Right atrium auricular region (tissue), 2 donors: ENCODE measurements at places on chromosomes 4 and X. TPM values are rescaled to one million over a fixed set of nuclear protein-coding genes. Genes with fewer than 3 reads are reported as not detected.

The TRO gene
- 4.3 TPM for total RNA-seq

The NUP62CL gene
- total RNA-seq, result not detected

The SHOX gene
- not detected for total RNA-seq

DNA sequence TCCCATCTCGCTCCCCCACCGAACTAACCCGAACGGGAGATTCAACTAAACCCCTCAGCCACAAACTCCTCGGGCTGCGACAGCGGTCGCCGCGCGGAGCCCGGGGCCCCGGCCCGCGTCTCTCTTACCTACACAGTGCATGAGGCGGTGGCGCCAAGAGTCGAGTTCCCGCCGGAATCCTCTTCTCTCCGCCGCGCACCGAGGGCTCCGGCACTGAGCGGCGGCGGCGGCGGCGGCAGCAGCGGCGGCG, 160 bp downstream of the LCORL start:
- peak overlapping the region; percentile 99 for H3K27ac ChIP-seq
- H3K36me3 ChIP-seq, result no peaks in the 10 kb centered on the region
- H3K4me3 ChIP-seq, result peak overlapping the region; percentile 64

The CENPE gene
- 0.16 TPM for total RNA-seq

- no peaks in the 10 kb centered on the region for H3K27me3 ChIP-seq
- no peak overlapping the region for H3K27ac ChIP-seq
- no peak overlapping the region for H3K4me3 ChIP-seq
- DNase-seq, result no peak
- H3K36me3 ChIP-seq, result no peaks in the 10 kb centered on the region
Measured at GRCh38 chr4:135564090-135564489, 1362.5 kb upstream of the PABPC4L start.

- no peak for DNase-seq
- no peaks in the 10 kb centered on the region for H3K36me3 ChIP-seq
- no peaks in the 10 kb centered on the region for H3K4me1 ChIP-seq
- H3K4me3 ChIP-seq, result no peak overlapping the region
- no peaks in the 10 kb centered on the region for H3K27me3 ChIP-seq
- H3K27ac ChIP-seq, result no peak overlapping the region
Measured at GRCh38 chr4:95957054-95957453, 117.2 kb downstream of the PDHA2 start.

DNA sequence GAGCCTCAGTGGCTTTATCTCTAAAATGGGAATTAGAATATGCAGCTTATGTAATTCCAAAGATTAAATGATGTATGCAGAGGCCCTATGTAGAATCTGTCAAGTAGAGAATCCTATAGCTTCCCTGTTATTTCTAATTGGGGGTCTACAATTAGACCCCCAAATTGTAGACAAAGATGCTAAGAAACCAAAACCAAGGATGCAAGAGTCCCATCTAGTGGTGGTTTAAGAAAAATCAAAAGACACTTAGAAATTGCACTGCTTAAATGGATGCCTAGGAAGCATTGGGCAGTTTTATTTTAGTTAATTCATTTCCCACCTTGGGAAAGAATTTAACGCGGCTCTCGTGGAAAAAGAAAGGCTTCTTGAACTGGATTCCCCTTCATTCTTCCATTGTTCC, 115.2 kb downstream of the GABRA2 start:
- no peak overlapping the region for H3K4me3 ChIP-seq
- no peaks in the 10 kb centered on the region for H3K36me3 ChIP-seq
- H3K27ac ChIP-seq, result no peak overlapping the region
- no peak for DNase-seq
- no peaks in the 10 kb centered on the region for H3K27me3 ChIP-seq

The PRMT9 gene
- total RNA-seq, result 5.2 TPM

- no peaks in the 10 kb centered on the region for H3K27me3 ChIP-seq
- no peak overlapping the region for H3K27ac ChIP-seq
- H3K4me1 ChIP-seq, result peaks cover 5% of the 10 kb centered on the region
Measured at GRCh38 chr4:3047464-3048286, 26.7 kb downstream of the HTT-AS start.

DNA sequence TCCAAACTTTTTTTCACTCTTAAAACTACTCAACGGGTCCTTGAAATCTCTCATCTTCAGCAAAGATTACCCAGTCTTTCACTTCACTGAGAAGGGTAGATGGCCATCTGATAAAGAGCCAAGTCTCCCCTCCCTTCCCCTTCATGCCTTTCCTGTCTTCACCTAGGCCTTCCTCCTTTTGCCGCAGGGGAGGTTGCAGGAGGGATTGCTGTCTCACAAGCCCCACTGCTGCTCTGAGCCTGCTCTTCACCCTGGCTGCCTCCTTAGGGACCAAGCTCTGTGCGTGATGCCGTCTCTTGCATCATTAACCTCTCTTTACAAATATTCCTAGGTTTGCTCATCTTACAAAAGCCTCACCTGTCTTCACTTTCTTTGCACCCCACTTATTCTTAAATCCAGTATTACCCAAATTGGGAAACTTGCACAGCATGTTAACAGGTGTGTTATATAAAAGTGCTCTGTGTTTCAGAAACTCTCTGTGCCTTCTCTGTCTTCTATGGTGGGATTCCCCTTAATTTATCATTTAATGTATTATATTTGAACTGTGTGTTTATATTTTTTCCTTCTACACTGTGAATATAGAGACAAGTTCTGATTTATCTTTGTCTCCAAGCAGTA, 3.8 kb downstream of the ZFX start:
- H3K4me3 ChIP-seq, result peak overlapping the region; percentile 3
- H3K36me3 ChIP-seq, result peaks cover 5% of the 10 kb centered on the region
- peak overlapping the region; percentile 16 for H3K27ac ChIP-seq
- no peaks in the 10 kb centered on the region for H3K27me3 ChIP-seq
- DNase-seq, result no peak
- H3K4me1 ChIP-seq, result peaks cover 70% of the 10 kb centered on the region

The CAPN6 gene
- total RNA-seq, result 2.2 TPM

DNA sequence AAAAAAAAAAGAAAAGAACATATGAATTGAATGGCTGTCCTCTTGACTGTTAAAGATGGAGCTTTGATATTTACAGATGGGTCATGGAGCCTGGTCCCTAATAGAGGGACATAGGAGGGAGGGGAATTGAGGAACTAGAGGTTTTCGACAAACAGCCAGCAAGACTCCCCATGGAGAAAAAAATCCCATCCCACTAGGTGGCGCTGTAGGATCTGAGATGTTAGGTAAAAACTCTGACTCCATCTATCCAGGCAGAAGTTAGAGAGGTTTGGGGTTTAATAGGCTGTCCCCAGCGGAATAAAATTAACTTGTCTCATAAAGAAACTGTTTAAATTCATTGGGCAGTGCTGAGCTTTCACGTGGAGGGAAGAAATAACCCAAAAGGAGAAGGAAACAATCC, 45.9 kb downstream of the HMGB2 start:
- H3K27me3 ChIP-seq, result no peaks in the 10 kb centered on the region
- peaks cover 5% of the 10 kb centered on the region for H3K4me1 ChIP-seq
- H3K36me3 ChIP-seq, result no peaks in the 10 kb centered on the region
- no peak overlapping the region for H3K4me3 ChIP-seq
- no peak overlapping the region for H3K27ac ChIP-seq
- peak; percentile 86 for DNase-seq

DNA sequence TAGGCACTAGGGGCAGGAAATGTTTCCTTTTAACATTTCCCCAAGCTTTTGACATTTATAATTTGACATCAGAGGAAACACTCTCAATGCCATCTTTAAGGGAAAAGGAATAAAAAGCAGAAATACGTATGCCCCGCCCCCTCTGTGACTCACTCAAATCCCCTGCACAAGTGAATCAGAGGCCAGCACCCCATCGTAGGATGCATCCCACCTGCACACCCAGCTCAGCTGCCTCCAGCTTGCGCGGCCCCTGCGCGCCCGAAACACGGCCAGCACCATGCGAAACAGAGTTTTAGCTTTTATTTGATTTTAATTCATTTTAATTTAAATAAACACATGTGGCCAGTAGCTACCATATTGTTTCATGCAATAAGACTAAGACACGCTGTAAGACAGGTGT, 29.5 kb downstream of the ABLIM2 start:
- H3K27me3 ChIP-seq, result no peaks in the 10 kb centered on the region
- no peaks in the 10 kb centered on the region for H3K36me3 ChIP-seq
- no peak for DNase-seq
- H3K4me1 ChIP-seq, result no peaks in the 10 kb centered on the region

The MORF4L2 gene
- 193 TPM for total RNA-seq

GRCh38 chr4:31275906-31276305, 555.7 kb downstream of the PCDH7 start:
- H3K4me1 ChIP-seq, result no peaks in the 10 kb centered on the region
- DNase-seq, result no peak
- H3K27ac ChIP-seq, result no peak overlapping the region
- H3K4me3 ChIP-seq, result no peak overlapping the region

- DNase-seq, result no peak
- no peaks in the 10 kb centered on the region for H3K36me3 ChIP-seq
- peak overlapping the region; percentile 46 for H3K27ac ChIP-seq
- no peaks in the 10 kb centered on the region for H3K27me3 ChIP-seq
Measured at GRCh38 chr4:127528302-127528701, 104.5 kb upstream of the INTU start.

DNA sequence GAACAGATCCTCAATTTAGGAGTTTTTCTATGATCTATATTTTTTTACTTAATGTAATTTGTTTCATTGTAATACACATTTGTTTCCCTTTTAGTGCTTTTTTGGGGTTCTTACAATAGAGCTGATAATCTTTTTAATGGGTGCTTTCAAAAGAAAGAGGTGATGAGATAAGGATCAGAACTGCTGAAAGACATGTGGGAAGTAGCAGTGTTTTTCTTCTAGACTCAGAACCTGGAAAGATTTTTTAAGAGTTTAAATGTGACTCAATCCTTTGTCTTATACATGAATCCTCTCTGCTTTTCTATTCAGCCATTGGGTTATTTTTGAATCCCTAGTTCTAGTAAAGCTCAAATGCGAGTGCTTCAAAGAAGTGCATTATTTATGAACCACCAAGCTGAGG, 25.6 kb downstream of the UCHL1 start:
- no peak overlapping the region for H3K27ac ChIP-seq
- H3K36me3 ChIP-seq, result no peaks in the 10 kb centered on the region
- DNase-seq, result no peak
- no peaks in the 10 kb centered on the region for H3K4me1 ChIP-seq
- no peak overlapping the region for H3K4me3 ChIP-seq

GRCh38 chr4:182644683-182645050, 272.5 kb downstream of the DCTD start:
- H3K4me3 ChIP-seq, result no peak overlapping the region
- H3K36me3 ChIP-seq, result no peaks in the 10 kb centered on the region
- no peaks in the 10 kb centered on the region for H3K27me3 ChIP-seq

DNA sequence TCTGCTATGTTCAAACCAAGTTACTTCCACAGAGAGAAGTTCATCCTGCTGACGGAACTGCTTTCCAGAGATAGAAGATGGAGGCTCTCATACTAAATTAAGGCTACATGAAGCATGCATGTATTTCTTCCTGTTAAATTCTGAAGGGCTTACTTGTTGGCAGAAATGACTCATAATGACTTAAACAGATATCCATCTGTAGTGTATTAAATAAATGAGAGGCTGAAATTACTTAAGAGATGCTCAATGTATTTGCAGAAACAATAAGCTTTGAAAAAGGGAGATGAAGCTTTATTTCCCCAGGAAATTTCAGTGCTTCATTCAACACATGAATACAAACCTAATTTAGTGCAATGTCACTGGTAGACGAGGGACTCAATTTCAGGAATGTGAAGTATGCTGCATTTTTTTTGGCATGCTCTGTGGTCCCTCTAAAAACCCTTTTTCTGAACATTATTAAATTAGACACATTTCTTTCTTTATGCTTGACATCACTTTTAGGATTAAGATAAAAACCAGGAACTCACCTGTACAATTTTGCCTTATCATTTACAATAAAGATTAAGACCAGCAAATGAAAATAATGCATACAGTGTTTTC, 759.1 kb upstream of the POU3F4 start:
- H3K4me3 ChIP-seq, result no peak overlapping the region
- no peak for DNase-seq

DNA sequence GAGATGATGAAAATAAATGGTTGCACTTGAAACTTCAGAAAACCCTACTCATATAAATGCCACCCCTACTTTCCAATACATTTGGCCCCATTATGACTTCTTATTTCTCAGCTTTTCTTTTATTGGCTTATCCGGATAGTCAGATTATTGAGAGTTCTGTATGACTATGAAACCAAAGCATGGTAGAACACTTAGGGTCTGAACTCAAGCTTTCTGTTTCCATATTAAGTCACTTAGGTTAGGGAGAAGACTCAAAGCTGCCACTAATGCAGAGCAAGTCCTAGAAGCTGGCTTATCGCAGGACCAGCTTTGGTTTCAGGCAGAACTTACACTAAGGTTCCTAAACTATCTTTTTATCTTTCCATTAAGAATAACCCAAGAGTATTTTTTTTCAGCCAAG, 229.9 kb upstream of the CPEB2 start:
- H3K4me1 ChIP-seq, result no peaks in the 10 kb centered on the region
- no peak overlapping the region for H3K4me3 ChIP-seq
- no peak overlapping the region for H3K27ac ChIP-seq
- no peaks in the 10 kb centered on the region for H3K36me3 ChIP-seq

GRCh38 chrX:31199056-31199839, 127.4 kb upstream of the FTHL17 start:
- no peak overlapping the region for H3K4me3 ChIP-seq
- no peaks in the 10 kb centered on the region for H3K27me3 ChIP-seq
- no peak overlapping the region for H3K27ac ChIP-seq
- H3K36me3 ChIP-seq, result peaks cover 6% of the 10 kb centered on the region

The MAGEA12 gene
- not detected for total RNA-seq

- H3K27ac ChIP-seq, result no peak overlapping the region
- no peak overlapping the region for H3K4me3 ChIP-seq
- H3K27me3 ChIP-seq, result no peaks in the 10 kb centered on the region
- H3K4me1 ChIP-seq, result no peaks in the 10 kb centered on the region
Measured at GRCh38 chrX:11474576-11474975, 181.4 kb downstream of the AMELX start.

- H3K27ac ChIP-seq, result no peak overlapping the region
- no peak for DNase-seq
- no peaks in the 10 kb centered on the region for H3K27me3 ChIP-seq
Measured at GRCh38 chrX:22155126-22155525, 117.6 kb upstream of the CBLL2 start.
